ENCODE measurements at places on chromosomes 6 and 20. TPM values are rescaled to one million over a fixed set of nuclear protein-coding genes. Genes with fewer than 3 reads are reported as not detected.

ABT1 gene
- total RNA-seq: 16.8 TPM

ARHGAP40 gene
- 1.1 TPM for total RNA-seq

BMP2 gene
- 6.1 TPM for total RNA-seq

CST7 gene
- total RNA-seq: not detected

PDE7B gene
- total RNA-seq: 0.53 TPM

ARFGEF3 gene
- total RNA-seq: 10.3 TPM

TDRD6 gene
- 0.26 TPM for total RNA-seq

SPDEF gene
- 2.4 TPM for total RNA-seq

SIRPA gene
- total RNA-seq: 6.8 TPM

FAXC gene
- total RNA-seq: 3.2 TPM

C20orf144 gene
- total RNA-seq: not detected

SPAG4 gene
- 9.9 TPM for total RNA-seq

PI3 gene
- total RNA-seq: 110 TPM
